ENCODE measurements at places on chromosomes 7 and 10. TPM values are rescaled to one million over a fixed set of nuclear protein-coding genes. Genes with fewer than 3 reads are reported as not detected.
A peak's percentile ranks its signal among the peaks of the same experiment; 100 is the strongest.

DNA sequence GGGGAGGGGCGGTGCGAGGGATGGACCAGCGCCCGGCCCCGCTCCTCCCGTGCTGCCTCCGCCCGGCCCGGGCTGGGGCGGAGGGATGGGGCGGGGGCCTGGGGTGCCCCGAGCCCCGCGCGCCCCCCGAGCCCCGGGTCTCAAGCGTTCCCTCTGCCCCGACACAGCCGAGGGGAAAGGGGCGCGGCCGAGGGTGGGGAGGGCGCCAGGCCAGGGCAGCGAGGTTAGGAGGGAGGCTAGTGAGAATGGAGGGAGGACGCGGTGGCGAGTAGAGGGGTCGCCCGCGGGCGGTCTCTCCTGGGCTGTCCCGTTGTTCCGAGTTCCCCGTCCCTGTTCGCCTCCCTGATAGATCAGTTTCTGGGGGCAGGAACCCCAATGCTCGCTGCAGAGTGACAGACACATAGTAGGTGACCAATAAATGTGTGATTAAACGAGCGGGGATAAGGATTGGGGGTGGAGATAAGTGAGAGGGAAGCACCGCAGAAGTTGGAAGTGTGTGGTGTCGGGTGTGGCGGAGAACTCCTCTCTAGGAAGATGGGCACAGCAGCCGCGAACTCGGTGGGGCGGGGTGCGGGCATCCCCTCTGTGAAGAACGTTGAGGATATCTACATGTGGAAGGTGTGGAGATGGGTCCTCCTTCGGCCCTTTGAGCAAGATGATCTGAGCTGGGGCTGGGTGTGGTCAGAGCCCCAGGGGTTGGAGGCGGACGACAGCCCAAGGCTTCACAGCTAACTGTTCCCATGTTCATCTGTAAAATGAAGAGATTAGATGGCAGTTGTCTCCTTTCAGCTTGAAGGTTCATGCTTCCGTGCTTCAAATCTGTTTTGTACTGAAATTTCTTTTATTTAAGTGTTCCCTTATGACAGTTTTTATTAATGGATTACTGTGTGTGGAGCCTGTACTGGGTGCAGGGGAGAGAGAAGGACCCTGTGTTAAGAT is 580 bp downstream of the ZNF775 start:
- no peak for DNase-seq

GRCh38 chr7:3747467-3747866 is 446.4 kb downstream of the SDK1 start:
- DNase-seq = no peak

TUBAL3 gene
- not detected for total RNA-seq

TRIM74 gene
- not detected for total RNA-seq

RBM20 gene
- total RNA-seq = 0.04 TPM

SPDYE6 gene
- not detected for total RNA-seq

DNA sequence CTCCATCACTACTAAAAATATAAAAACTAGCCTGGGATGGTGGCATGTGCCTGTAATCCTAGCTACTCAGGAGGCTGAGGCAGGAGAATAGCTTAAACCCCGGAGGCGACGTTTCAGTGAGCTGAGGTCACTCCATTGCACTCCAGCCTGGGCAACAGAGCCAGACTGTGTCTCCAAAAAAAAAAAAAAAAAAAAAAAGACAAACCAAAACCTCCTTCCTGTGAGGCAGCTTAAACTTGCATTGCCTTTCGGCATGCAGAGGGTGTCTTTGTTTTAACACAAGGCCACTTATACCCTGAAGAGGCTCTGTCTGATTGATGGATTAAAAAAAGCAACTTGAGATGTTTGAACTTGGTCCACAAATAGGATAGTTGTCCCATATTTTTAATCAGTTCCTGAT is 128.4 kb upstream of the RSU1 start:
- no peak for DNase-seq

GRCh38 chr10:36188080-36188453 is 546.0 kb upstream of the FZD8 start:
- peak; percentile 76 for DNase-seq

GRCh38 chr7:44074349-44074695 is 8.0 kb downstream of the POLM start:
- no peak for DNase-seq
